ENCODE measurements at places on chromosomes 1 and 21.

DNA sequence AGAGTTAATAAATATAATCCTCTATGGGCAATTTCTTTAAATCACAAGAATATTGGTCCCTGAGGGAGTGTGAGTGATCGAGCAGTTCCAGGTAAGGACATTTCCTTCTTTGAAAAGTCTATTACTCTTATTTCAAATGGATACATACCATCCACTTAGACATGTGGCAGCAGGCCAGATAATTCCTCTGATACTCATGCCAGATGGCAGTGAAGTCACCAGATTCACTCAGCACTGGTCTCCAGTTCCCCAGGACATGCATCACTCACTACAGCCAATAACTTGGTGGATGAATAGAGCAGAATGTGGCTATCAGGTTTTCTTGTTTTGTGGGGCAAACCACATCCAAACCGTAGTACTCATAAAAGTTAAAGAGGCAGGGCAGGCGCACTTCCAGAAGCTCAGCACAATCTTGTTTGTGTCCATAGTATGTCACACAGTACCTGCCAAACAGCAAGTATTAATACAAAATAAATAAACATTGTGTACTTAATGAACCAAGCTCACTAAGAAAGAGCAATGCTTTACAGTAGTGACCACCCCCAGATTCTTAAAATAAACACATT is 74.2 kb upstream of the CD53 start:
- DNase-seq, result no peak

DNA sequence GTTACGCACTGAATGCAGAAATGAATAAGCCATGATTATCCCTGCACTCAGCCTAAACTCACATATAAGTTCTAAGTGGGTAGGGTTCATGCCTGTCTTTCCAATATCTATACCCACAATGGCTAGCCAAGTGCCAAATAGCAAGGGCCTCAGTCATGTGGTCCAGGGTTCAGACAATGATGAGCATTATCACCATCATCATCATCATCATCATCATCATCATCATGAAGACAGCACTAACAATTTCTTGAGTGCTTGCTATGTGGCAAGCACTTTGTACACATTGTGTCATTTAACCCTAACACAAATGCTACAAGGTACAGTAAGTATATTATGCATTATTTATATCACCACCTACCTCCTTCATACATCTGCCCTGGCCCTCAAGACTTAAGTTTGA is 500.0 kb downstream of the AGBL4 start:
- no peak for DNase-seq

DNA sequence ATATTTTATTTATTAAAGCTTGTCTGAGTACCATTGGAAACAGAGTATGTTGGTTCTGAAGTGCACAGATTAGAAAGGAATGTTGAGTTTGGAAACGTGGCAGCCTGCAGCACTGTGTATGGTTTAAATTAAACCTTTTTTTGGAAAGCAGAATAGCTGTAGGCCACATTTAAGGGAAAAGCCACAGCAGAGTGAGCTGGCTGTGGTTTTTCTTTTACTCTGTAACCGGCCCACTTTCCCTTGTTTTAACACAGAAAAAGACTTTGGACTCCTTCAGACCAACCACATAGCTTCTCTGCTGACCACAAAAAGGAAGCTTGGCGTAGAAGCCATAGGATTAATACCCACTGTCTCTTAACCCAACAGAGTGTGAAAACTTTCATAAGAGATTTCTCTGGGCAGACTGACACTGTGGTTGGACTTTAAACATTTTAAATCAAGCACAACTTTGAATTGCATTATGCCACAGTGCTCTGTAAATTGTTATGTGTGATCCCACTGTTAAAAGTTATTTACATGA is 75.2 kb downstream of the NFIA start:
- no peak for DNase-seq

GRCh38 chr1:15439325-15439724 is 1.1 kb downstream of the CTRC start:
- DNase-seq, result no peak

- DNase-seq, result no peak
Measured at GRCh38 chr21:40615505-40616376, 231.2 kb downstream of the DSCAM start.

DNA sequence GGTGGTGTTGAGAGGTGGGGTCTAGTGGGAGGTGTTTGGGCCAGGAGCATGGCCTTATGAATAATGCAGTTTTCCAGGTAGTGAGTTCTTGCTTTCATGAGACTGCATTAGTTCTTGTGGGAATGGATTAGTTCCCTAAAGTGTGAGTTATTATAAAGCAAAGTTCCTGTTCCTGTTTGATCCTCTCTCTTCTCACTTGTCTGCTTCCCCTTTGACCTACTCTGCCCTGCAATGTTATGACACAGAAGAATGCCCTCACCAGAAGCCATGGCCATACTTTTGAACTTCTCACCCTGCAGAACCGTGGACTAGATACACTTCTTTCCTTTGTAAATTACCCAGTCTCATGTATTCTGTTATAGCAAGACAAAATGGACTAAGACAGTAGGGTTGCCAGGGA is 53.6 kb downstream of the MAP3K7CL start:
- no peak for DNase-seq

GRCh38 chr1:160963521-160963920 is 8.9 kb upstream of the ITLN2 start:
- no peak for DNase-seq

GRCh38 chr1:38953433-38953860 is 11.8 kb upstream of the RHBDL2 start:
- no peak for DNase-seq

DNA sequence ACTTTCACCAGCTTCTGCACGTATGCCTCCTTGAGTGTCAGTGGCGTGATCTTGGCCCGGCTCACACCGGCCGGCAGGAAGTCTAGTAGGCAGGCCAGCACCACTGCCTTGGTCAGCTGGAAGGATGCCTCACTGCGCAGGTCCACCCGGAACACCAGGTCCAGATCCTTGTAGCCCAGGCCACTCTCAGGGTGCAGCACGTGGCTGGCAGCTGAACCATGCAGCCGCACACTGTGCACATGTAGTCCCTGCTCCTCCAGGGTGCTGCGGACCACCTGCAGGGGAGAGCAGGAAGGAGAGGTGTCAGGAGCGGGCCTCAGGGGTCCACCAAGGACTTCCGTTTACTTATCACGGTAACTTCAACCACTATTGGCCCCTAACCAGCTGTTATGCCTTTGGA is 6.0 kb downstream of the TENT5B start:
- no peak for DNase-seq

- no peak for DNase-seq
Measured at GRCh38 chr21:27240839-27241238, 274.0 kb upstream of the ADAMTS5 start.

GRCh38 chr1:1244192-1244811 is 2.2 kb downstream of the C1QTNF12 start:
- DNase-seq, result no peak

DNA sequence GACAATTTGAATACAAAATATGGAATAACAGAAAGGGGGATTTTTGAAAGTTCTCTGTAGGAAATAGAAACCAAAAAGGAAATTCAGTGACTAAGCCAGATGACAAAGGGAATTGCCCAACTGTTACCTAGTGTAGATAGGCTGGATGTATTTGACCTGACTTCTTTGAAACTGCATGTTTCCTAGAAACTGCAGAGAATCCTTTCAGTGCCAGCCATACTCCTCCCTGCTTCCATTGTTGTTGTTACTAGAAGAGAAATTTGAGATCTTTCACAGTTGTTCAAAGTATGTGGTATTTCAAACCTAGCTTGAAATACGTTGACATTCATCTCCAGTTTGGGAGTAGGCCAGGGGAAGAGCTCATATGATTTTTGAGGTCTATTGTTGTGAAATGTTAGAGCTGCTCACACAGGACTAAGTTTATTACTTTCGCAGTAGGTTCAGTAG is 1.8 kb upstream of the GBP5 start:
- DNase-seq, result no peak

DNA sequence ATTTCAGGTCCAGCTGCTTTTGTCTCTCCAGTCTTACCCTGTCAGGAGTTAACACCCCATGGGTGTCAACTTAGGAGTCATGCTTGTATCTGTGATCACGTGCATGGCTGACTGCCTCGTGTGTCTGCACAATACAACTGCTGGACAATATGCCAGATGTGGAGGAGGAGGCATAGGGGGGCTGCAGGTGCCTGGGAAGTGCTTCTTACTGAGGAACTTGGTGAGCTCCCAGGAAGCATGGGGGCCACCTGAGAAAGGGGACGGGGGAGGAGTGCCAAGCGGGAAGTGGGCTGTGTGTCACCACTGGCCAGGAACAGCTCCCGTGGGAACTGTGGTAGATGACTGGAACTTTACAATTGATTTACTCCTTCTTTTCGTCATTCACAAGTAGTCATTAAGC is 9.5 kb downstream of the RHEX start:
- no peak for DNase-seq

- no peak for DNase-seq
Measured at GRCh38 chr21:42981214-42981523, 6.8 kb downstream of the PKNOX1 start.

DNA sequence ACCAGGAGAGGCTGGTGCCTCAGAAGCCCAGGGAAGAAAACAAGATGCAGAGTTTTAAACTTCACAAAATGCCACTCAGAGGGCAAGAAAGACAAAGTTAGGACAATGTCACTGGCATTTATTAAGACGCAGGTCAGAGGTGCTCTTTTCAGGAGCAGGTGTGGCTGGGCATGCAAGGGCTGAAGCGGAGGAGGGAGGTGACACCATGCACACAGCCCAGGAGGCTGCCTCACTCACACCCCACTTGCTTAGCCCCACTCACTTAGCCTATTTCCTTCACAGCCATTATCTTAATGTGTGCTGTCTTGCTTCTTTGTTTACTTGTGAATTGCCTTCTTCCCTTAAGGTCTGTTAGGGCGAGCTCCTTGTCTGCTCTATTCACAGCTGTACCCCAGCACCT is 17.2 kb downstream of the HIVEP3 start:
- DNase-seq, result no peak

GRCh38 chr21:43207043-43207315 is 38.2 kb downstream of the CRYAA start:
- DNase-seq, result no peak

DNA sequence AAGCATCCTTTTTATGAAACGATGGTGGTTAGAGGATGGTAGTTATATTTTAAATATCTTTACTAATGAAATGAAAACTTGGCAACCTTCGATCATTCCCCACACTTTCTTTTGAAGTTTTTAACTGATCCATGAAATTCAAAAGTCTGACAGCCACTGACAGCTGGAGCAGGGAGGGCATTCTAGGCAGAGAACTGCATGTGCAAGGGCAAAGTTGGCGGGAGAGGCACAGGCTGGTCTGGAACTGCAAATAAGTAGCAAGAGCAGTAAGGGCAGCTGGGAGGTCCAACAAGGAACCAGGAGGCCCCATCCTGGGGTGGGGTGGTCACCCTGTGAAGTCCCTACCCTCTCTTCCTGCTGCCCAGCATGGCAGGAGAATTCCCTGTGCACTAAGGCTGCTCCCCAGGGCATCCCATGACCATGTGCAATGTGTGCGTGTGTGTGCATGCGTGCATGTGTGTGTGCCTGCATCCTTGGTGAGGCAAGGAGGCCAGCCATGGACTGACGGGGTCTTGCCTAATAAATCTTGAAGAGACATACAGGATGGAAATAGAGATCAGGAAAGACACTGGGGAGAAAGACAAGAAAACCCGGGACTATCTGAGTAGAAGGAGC is 33.1 kb upstream of the FOXO6 start:
- DNase-seq, result no peak

DNA sequence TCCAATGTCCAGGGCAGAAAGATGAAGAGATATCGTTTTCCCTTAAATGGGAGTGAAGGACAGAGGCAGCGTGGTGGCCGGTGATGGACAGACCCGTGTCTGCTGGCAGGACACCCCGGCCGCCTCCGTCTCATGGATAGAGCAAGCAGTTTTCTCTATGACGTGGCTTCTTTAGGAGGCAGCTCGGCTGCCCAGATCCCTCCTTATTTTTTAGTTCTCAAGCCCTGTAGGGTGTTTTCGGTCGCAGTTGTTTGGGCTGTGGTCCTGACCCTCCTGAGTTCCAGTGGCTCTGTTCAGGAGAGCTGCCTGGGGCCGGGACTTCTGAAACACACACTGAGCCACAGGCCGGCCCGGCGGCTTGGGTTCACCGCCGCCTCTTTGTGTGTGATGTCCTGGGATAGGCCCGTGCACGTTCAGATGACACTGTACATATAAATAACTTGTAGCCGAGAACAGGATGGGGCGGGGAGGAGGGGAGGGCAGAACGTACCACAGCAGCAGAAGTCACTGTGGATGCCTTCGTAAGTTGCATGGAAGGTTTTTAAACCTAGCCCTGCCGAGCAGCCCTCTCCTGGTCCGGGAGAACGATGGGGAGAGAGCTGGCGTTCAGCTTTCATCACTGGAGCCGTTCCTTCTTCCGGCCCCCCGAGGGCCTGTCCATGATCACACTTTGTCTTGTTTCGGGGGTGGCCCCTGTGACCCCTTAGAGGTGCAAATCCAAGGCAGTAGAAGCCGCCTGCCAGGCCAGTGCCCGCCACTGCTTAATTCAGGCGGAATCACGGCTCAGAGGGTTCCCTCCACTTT is 65.2 kb downstream of the SIK1 start:
- DNase-seq, result no peak

DNA sequence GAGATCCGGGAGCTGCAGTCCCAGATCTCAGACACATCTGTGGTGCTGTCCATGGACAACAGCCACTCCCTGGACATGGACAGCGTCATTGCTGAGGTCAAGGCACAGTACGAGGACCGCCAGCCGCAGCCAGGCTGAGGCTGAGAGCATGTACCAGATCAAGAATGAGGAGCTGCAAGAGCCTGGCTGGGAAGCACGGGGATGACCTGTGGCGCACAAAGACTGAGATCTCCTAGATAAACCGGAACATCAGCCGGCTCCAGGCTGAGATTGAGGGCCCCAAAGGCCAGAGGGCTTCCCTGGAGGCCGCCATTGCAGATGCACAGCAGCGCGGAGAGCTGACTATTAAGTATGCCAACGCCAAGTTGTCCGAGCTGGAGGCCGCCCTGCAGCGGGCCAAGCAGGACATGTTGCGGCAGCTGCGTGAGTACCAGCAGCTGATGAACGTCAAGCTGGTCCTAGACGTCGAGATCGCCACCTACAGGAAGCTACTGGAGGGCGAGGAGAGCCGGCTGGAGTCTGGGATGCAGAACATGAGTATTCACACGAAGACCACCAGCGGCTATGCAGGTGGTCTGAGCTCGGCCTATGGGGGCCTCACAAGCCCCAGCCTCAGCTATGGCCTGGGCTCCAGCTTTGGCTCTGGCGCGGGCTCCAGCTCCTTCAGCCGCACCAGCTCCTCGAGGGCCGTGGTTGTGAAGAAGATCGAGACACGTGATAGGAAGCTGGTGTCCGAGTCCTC is 25.5 kb downstream of the ETV3L start:
- no peak for DNase-seq

GRCh38 chr21:31347435-31348032 is 3.5 kb upstream of the TIAM1 start:
- DNase-seq, result no peak

GRCh38 chr1:219917851-219918466 is 10.4 kb downstream of the SLC30A10 start:
- DNase-seq, result no peak

GRCh38 chr1:61740751-61741700 is 1.3 kb upstream of the PATJ start:
- no peak for DNase-seq

DNA sequence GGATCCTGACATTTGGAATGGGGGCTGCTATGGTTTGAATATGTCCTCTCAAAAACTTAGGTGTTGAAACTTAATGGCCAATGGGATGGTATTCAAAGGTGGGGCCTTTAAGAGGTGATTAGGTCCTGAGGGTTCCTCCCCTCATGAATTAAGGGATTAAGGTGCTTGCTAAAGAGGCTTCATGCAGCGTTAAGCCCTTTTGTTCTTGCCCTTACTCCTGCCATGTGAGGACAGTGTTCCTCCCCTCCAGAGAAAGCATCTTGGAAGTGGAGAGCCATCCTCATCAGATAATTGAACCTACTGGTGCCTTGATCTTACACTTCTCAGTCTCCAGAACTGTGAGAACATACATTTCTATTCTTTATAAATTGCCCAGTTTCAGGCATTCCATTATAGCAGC is 146.6 kb downstream of the KCNJ6 start:
- DNase-seq, result no peak

Data from stimulated activated CD8-positive, alpha-beta memory T cell treated with anti-CD3 and anti-CD28 coated beads, Interleukin-7, amount 100 ng/mL, for 24 hours (primary cell).